Osteocyte (in vitro differentiated cells): ENCODE measurements at places on chromosomes 4 and X. TPM values are rescaled to one million over a fixed set of nuclear protein-coding genes. Genes with fewer than 3 reads are reported as not detected.

The FRG1 gene
- 34.5 and 37.1 TPM in 2 replicates for total RNA-seq

The MTMR8 gene
- total RNA-seq, result 1.4 and 1.5 TPM in 2 replicates

The XAGE2 gene
- total RNA-seq, result not detected in 2 replicates

The CEP135 gene
- 11.8 TPM in 2 replicates for total RNA-seq

The TLR7 gene
- not detected in 2 replicates for total RNA-seq

The GPC4 gene
- total RNA-seq, result 98.0 and 101 TPM in 2 replicates

The ASB9 gene
- not detected in 2 replicates for total RNA-seq

The HTN1 gene
- not detected in 2 replicates for total RNA-seq

GRCh38 chr4:77385124-77385969 lies 220.3 kb upstream of the CXCL13 start:
- DNase-seq, result no peak

GRCh38 chr4:98864560-98864959 lies 64.4 kb downstream of the EIF4E start:
- DNase-seq, result no peak

- DNase-seq, result no peak
Observed at GRCh38 chr4:73098016-73098415, 28.5 kb upstream of the COX18 start.

- no peak for DNase-seq
Observed at GRCh38 chr4:148196164-148196563, 246.1 kb downstream of the NR3C2 start.

DNA sequence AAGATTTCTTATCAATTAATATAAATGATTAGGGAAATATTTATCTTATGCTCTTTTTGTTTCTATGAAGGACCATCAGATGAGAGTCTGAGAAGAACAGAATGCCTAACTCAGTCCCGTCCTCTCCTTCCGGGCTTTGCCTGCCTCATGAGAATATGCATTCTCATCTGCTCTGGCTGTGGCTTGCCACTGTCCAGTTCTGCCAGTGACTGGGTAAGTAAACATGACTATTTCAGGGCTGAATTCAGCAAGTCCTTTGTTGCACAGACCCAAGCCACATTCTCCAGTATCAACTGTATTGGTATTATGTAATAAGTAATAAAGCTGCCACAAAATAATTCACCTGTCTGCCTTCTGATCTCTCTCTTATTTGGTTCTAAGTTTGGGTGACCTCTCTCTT lies 110.7 kb downstream of the WDFY3 start:
- DNase-seq, result no peak

- DNase-seq, result no peak
Observed at GRCh38 chr4:78299565-78299972, 242.4 kb downstream of the FRAS1 start.

DNA sequence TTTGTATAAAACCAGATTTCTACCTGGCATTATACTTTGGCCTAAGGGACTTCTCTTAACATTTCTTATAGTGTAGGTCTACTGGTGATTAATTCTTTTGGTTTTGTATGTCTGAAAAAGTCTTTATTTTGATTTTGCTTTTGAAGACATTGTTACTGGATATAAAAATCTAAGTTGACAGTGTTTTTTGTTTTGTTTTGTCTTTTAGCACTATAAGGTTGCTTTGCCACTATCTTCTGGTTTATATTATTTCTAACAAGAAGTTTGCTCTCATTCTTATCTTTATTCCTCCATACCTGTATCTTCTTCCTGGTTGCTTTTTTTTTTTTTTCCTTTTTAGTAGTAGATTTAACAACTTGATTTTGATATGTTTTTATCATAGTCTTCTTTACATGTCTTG lies 76.0 kb downstream of the ING2 start:
- DNase-seq, result no peak

DNA sequence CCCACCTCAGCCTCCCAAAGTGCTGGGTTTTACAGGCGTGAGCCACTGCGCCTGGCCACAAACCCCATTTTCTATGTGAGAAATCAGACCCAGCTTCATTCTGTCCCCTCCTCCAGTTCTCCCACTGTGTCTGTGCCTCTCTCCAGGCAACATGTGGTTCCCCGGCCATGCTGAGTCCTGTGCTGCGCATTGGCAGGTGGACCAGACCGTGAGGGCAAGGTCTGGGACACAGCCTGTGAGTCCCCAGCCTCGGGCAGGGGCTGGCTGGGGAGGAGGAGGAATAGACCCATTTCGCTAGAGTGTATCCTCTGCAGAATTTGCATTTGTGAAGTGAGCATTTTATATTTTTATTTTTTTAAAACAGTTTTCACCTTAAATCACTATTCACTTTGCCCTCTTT lies 21.5 kb upstream of the CLDN24 start:
- DNase-seq, result no peak

DNA sequence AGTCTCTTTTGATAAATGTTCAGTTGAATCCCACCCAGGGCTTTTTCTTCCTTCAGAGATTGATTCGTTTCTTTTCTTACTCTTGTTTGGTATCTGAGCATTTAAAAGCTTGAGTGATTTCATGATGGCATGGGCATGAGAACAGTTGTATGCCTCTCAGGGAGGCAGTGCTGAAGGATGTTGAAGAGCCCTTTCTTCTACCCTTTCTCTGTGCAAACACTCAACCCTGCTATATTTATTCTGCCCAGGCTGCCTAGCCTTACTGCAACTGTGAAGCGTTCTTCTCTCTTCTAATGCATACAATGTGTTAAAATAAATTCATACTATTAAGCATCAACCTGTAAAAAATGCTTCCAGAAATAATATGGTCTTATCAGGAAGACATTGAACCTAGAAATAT lies 367.6 kb upstream of the LCORL start:
- DNase-seq, result no peak

DNA sequence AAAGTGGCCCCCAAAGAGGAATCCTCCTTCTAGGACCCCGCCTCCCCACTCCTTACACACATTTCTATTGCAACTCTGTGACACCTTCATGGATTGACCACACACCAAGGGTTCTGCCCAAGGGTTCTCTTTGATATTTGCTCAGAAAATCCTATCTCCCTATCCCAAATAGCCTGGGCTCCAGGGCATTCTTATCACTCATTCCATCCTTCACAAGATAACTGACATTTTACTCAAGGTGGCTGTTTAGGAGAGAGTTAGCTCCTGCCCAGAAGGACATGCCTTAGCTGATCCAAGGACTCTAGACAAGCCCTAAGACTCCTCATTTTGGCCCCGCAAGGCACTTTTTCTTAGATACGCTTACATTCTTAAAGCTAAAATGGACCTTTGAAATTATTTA lies 47.4 kb downstream of the ATXN3L start:
- DNase-seq, result no peak

DNA sequence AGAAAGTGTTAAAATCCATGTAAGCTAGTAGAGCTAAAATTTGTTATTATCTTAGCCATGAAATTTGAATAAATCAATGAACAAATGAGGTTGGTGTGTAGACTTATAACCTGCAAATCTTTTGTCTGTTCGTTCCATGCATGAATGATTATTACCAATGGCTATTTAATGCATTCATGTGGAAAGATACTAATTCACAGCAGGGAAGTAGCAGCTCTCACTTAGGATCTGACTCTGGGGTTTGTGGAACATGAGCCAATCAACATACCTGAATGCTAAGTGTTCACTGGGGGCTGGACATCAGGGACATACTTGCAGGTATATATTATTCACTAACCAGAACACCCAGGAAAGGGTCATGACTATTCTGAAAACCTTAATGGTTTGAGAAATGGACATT lies 444.1 kb downstream of the STIM2 start:
- DNase-seq, result no peak

DNA sequence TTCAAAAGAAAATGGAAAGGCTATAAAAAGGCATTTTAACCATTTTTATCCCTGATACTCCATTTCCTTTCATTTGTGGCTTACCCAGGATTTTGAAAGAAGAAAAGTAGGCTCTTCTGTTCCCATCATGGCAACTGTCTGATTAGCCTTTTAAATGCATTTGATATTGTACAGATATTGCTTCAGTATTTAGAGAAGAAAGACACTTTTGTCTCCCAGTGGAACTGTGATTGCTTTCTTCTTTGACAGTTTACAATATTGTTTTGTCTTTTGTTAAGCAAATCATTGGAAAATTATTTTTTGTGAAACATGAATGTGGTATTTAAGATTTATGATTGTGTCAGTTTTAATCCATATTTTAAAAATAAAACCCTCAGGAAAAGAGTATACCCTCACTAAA lies 297.4 kb upstream of the TACR3 start:
- DNase-seq, result no peak
